ENCODE measurements at places on chromosomes 5 and 9. TPM values are rescaled to one million over a fixed set of nuclear protein-coding genes. Genes with fewer than 3 reads are reported as not detected.
A peak's percentile ranks its signal among the peaks of the same experiment; 100 is the strongest.

Gene FYB1
- total RNA-seq: 395 TPM

DNA sequence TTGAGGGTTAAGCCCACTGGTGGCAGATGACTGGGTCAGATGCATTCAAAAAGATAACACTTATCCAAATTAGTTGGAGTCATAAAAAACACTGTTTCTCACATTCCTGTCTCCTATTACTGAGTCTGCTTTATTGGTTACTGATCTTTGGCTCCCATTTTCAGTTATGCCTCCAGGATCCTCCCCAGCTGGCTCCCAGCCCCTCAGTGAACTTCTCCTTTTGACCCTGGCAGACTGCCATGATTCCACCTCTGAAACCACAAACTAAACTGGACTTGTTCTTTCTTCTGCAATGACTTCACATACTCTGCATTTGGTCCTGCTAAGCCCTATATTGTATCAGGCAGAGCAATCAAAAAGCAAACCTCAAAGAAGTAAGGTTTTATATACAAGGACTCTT lies 860.8 kb upstream of the DMAC1 start:
- no peak for DNase-seq

Gene COL5A1
- total RNA-seq: 1.7 TPM

DNA sequence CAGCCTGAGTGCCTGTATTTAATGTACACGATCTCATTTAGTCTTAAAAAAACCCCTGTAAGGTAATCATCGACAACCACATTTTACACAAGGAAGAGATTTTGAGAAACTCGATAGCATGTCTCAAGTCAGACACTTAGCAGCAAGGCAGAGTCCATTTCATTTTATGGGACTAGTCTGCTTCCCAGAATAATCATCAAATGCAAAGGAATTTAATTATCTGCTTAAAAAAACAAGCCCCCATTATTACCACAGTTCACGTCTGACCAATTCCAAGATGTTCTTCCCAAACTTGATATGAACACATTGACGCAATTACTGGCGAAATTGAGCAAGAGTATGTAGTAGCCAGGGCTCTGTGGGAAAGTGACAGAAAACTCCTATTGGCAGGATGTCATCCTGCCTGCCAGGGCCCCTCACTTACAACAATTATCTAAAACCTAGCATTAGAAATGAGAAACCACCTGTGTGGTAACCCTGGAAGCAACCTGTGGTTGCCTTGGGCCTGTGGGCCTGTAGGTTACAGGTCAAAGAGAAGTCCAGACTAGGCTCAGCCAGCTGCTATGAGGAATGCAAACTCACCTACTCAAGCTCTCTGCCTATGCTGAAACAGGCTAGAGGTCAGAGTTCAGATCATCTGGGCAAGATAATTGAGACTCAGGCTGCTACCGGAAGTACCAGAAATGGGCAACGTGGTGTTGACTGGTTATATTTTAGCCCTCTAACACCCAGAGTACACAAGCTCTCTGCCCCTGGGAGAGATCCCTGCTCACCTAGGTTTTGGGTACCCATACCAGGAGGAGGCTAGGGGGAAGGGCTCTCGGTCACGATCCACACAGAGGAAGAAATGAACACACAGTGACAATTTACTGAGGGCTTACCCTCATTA lies 1.6 kb downstream of the B4GALT1 start:
- no peak for DNase-seq

- no peak for DNase-seq
These were observed 2.8 kb upstream of the IL33 start for GRCh38 chr9:6212722-6213375.

- DNase-seq: no peak
These were observed 814.5 kb downstream of the MTRR start for GRCh38 chr5:8683496-8683895.

Gene ABHD17B
- 23.7 TPM for total RNA-seq

DNA sequence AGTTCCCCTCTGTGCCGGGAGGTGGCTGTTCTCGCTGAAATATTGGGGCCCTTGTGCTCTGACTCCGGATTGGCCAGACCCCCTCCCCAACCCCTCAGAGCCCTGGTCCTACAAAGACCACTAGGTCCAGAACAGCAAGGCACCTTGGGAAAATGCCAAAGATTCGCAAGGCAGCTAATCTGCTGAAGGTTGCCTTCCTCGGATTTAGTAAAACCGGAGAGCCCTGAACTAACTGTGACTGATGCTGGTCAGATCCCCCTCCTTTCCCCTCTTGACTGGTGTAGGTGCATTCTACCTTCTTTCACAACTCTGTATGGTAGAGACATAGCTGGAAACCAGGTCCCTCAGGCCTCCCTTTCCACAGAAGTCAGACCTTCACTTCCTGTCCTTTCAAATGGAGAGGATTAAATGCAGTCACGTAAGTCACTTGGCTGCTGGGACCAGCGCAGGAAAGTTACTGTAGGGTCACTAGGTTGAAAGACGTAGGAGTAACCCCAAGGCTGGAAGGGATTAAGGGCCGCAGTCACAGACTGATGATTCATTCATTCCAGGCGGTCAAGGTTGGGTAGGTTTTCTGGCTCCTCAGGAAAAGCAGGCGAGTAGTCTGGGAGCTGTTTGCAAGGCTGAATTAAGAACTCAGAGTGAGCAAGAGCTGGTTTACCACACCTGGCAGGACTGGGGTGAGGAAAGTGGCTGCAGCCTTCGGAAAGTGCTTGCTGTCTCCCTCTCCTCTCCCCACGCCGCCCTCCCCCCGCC lies 5.3 kb downstream of the BARX1 start:
- no peak for DNase-seq

DNA sequence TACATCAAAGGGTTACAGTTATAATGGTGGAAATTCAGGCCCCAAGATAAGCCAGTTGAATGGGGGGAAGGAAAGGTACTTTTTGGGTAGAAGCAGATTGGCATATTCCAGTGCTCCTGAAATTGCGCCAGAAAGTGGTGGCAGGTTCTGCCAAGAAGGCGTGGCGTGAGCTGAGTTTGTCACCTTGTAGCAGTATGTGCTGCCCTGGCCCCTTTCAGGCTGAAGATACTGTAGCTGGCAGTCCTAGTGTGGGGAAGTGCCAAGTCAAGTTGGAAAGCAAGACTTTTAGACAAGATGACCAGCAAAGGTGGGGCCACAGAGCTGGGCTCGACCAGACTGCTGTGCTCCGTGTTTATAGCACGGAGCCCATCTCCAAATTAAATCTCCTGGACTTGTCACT lies 133.6 kb upstream of the GLRA1 start:
- DNase-seq: no peak

GRCh38 chr5:103336941-103337340 lies 78.4 kb downstream of the MACIR start:
- DNase-seq: no peak

Gene PCDHB4
- not detected for total RNA-seq

DNA sequence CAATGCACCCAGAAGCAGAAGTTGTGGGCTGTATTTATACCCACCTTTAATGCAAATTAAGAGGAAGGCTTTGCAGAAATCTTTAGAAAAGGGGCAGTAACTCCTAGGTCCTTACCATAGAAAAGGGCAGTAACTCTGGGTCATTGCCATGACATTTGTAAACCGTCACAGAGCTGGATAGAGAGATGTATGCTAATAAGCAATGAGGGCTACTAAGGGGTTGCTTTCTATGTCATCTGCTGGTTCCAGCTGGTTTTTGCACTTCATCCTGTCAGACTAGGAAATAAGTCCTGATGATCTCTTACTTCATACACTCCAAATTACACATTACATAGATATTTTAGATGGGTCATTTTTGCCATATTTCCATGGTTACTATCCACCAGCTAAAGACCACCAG lies 299.1 kb upstream of the TYRP1 start:
- DNase-seq: no peak

Gene CCL27
- total RNA-seq: not detected

Gene CCNG1
- total RNA-seq: 109 TPM

- DNase-seq: no peak
These were observed 2.7 kb upstream of the GBGT1 start for GRCh38 chr9:133166392-133166791.

- no peak for DNase-seq
These were observed 71.7 kb downstream of the GRIA1 start for GRCh38 chr5:153562189-153562588.

- DNase-seq: no peak
These were observed 34.3 kb downstream of the ACTBL2 start for GRCh38 chr5:57448287-57448686.

Gene DEPDC1B
- 0.44 TPM for total RNA-seq

Gene NME5
- total RNA-seq: not detected

DNA sequence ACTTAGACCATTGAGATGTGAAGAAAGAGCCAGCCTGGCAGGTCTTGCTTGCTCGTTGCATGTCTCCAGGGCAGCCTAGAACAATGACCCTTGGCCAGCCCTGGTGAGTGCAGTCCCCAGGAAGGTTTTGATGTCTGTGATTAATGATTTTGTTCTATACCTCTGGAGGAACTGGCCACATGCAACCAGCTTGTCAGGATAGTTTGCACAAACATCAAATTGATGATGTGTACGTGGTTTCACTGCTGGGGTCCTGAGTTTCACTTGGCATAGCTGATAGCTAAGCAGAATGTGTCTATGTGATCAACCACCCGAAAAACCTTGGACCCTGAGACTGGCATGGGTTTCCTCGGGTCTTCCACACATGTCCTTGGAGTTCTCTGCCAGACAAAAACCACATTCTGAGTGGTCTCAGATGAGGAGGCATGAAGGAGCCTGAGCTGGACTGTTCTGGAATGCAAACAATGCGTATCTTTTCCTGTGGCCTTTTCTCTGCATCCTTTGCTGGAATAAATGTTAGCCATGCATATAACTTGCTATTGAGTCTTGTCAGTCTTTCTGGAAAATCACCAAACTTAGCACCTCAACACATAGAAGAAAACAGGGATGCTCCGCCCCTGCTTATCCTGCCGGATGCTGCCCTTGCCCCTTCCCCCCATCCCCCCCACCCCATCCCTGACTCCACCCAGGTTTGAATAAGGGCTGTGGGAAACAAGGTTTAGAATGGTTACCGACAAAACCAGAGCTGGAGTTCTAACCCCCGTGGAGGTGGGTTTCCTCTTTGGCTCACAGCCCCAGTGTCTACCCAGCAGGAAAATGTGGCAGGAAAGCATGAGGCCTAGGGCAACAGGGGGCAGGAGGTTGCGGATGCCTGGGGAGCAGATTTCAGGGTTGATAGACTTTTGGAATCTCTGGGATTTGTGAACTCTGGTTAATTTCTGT lies 50.1 kb upstream of the ANKRD33B start:
- no peak for DNase-seq

Gene LCN12
- total RNA-seq: 3.3 TPM

DNA sequence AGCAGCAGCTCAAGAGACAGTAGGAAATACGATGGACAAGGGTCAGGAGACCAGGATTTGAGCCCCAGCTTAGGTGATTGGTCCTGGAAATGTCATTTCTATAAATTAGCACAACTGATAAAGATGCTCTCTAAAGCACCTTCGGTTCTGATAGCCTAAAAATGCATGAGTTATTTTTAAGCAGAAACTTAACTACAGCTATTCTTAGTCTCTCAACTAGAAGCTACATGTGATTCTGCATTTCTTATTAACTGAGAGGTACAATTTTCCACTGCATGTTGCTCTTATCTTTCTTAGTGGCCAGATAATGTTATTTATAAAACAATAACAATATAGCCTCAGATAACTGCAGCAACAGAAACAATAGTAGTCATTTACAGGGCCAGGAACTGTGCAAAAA lies 136.4 kb downstream of the GRIA1 start:
- DNase-seq: no peak

Gene KIF20A
- total RNA-seq: 0.32 TPM

- no peak for DNase-seq
These were observed 23.1 kb downstream of the IER5L start for GRCh38 chr9:129154866-129155477.

Gene FCN1
- not detected for total RNA-seq

Gene ZNF300
- total RNA-seq: 2.5 TPM

- no peak for DNase-seq
These were observed 274.2 kb downstream of the BRINP1 start for GRCh38 chr9:119095072-119095471.

DNA sequence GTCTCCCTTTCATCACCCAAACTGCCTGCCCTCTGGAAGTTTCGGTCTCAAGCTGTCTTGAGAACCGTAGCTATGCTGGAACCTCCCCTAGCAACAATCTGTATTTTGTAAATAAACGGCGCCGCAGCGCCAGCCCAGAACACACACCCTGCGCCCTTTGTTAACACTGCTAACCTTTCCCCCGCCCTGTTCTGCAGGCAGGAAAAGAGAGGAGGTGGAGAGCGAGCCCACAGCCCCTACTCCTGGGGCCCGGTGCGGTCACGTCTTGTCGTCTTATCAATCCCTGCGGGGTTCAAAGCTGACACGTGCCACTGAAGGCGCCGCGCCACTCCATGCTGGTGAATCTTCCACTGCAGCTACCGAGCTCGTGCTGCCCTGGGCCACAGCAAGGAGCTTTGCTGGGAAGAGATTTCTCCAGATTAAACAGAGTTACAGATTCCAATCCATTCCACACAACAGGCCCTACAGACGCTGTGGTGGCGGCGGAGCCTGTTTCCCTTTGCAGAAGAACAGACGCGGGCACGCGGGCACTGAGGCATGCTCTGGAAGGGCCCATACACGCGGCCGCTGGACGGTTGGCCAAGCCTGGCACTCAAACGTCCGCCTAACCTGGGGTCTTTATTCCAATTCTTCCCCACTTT lies 25.3 kb downstream of the ZDHHC11B start:
- DNase-seq: peak; percentile 68

Gene ELOVL7
- 0.70 TPM for total RNA-seq

Gene PRRC1
- 38.9 TPM for total RNA-seq

DNA sequence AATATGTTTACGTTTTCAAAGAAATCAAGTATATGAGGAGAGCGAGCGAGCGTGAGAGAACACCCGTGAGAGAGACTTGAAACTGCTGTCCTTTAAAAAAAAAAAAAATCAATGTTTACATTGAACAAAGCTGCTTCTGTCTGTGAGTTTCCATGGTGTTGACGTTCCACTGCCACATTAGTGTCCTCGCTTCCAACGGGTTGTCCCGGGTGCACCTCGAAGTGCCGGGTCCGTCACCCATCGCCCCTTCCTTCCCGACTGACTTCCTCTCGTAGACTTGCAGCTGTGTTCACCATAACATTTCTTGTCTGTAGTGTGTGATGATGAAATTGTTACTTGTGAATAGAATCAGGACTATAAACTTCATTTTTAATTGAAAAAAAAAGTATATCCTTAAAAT lies 97.0 kb downstream of the PDE6A start:
- no peak for DNase-seq

- no peak for DNase-seq
These were observed 9.7 kb upstream of the F2RL1 start for GRCh38 chr5:76809141-76809540.

- DNase-seq: no peak
These were observed 41.7 kb upstream of the IL17B start for GRCh38 chr5:149420545-149421371.
